Stimulated activated CD8-positive, alpha-beta memory T cell treated with anti-CD3 and anti-CD28 coated beads, Interleukin-4, amount 100 ng/mL, for 48 hours (primary cell): ENCODE measurements at places on chromosomes 12 and 14.

GRCh38 chr12:122123051-122123760, 44.6 kb downstream of the MLXIP start:
- peak; percentile 84 for DNase-seq

GRCh38 chr12:121966959-121967358, 48.6 kb downstream of the CFAP251 start:
- DNase-seq: no peak

DNA sequence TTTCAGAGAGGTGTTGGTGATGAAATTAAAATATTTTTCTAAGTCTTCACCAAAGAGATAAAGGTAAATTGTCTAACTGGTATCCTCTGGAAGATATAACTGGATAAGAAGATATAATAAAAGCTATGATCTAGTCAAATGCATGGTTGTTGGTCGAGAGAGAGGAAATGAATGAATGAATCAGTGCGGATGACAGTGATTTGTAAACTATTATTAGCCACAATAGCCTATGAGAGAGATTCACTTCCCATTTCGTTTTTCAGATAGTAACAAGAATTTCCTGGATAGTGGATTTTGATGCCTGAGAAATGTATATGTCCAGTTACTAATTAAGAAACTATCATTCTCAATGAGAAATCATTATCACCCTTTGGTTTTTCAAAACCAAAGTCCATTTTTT, 63.1 kb downstream of the HEATR5A start:
- no peak for DNase-seq

DNA sequence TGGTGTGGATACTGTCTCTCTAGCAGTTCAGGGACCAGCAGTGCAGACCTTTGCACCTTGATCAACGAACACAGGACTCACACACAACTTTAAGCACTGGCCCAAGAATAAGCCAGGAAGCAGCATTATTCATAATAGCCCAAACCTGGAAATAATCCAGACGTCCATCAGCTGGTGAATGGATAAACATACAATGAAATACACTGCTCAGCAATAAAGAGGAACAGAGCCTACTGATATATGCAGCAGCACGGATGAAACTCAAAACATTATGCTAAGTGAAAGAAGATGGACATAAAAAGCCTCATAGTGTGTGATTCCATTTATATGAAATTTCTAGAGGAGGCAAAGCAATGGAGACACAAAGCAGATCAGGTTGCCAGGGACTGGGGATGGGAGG, 303.9 kb upstream of the FKBP4 start:
- no peak for DNase-seq

DNA sequence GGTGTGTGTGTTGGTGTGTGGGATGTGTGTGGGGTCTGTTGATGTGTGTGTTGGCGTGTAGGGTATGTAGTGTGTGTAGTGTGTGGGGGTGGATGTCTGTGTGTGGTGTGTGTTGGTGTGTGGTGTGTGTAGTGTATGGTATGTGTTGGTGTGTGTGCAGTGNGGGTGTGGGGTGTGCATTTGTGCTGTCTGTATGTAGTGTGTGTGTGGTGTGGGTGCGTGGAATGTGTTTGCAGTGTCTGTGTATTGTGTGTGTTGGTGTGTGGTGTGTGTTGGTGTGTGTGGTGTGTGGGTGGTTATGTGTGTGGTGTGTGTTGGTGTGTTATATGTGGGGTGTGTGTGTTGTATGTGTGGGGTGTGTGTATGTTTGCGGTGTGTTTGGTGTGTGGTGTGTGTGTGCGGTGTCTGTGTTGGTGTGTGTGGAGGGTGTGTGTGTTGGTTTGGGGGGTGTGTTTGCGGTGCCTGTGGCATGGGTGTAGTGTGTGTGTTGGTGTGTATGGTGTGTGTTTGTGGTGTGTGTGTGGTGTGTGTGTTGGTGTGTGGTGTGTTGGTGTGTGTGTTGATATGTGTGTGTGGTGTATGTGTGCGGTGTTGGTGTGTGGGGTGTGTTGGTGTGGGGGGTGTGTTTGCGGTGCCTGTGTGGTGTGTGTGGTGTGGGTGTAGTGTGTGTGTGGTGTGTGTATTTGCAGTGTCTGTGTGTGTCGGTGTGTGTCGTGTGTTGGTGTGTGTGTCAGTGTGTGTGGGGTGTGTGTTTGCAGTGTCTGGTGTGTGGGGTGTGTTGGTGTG, 14.7 kb downstream of the MLXIP start:
- no peak for DNase-seq

- no peak for DNase-seq
These were observed 291.8 kb downstream of the ETNK1 start for GRCh38 chr12:22916815-22917214.

- DNase-seq: no peak
These were observed 97.4 kb downstream of the TSPAN8 start for GRCh38 chr12:71060426-71060825.

GRCh38 chr14:55846826-55847446, 266.9 kb downstream of the KTN1 start:
- DNase-seq: no peak

GRCh38 chr14:34710006-34710405, 4.4 kb downstream of the CFL2 start:
- no peak for DNase-seq

- no peak for DNase-seq
These were observed 341.4 kb downstream of the ADAMTS20 start for GRCh38 chr12:43210485-43211192.

DNA sequence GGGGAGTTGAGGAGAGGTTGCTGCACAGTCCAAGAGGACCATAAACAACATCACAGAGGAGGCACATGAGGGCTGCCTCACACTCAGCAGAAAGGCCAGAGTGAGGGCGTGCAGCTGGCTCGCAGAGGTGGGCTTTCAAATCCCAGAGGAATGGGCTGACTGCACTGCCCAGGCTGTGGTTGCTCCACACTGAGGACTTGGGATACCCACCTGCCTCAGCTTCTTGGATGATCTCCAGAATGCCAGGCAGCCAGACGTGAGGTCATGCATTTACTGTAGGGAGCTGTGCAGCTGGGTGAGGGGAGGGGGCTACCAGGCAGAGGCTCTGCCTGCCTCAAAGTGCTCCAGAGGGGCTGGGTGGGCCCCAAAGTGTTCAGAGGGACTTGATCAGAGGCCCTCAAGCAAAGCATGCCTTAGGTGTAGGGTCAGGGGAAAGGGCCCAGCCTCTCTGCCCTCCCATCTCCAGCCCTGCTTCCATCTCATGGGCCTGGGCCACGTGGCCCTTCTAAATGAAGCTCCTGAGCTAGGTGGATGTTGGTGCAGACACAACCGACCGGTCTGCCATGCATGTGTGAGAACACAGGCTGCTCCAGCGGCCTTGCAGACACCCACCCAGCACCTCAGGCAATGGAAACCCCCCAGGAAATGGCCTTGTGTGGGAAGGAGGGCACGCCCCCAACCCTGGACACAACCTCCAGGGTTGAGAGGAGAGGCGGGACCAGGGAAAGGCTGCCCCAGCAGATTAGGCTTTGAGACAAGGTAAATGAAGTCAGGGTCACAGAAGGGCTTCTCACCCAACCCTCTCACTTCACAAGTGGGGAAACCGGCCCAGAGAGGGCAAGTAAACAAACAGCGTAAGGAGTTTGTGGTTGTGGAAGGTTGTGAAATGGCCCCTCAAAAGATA, 90.8 kb downstream of the NTF3 start:
- no peak for DNase-seq

GRCh38 chr12:78636231-78636855, 228.2 kb upstream of the SYT1 start:
- DNase-seq: no peak

DNA sequence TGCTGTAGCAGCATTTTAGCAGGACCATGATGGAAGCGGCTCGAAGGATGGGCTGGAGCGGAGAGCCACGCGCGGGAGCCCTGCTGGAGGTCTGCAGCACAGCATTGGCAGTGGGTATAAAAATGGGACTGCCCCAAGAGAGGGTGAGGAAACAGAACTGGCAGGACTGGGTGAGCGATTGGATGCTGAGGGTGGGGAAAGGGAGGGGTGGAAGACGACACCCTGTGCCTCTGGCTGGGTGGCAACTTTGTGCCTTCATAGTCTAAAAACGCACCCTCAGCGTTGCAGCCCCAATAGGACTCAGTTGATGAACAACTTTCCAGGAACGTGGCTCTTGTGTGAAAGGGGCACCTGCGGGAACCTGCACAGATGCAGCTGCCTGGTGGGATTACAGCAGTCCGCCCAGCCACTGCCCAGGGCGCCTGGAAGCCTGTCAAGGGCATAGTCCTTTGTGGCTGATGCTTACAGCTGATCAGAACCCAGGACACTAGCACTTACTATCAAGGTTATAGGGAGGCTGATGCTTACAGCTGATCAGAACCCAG, 73.0 kb downstream of the NINJ2 start:
- DNase-seq: no peak

DNA sequence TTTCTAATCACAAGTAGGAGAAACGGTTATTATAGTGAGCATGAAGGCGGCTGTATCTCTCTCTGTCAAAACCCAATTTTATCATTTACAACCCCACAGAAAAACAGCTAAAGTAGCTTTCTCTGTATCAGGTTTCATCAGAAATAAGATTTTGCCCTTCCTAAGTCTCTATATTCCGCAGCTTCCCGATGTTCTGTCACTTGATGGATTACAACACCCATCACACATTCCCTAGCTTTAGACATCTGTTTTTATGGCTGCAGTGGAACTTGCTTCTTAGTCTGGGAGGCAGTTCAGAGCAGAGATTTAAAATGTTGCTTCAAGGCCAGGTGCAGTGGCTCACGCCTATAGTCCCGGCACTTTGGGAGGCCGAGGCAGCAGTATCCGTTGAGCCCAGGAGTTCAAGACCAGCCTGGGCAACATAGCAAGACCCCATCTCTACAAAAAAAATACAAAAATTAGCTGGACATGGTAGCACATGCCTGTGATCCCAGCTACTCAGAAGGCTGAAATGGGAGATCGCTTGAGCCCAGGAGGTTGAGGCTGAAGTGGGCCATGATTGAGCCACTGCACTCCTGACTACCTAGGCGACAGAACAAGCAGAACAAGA, 27.6 kb upstream of the FOXN3 start:
- DNase-seq: no peak

- DNase-seq: peak; percentile 60
These were observed 68.5 kb upstream of the CAPRIN2 start for GRCh38 chr12:30823156-30823699.

- no peak for DNase-seq
These were observed 110.4 kb upstream of the RFLNA start for GRCh38 chr12:124184456-124184855.

DNA sequence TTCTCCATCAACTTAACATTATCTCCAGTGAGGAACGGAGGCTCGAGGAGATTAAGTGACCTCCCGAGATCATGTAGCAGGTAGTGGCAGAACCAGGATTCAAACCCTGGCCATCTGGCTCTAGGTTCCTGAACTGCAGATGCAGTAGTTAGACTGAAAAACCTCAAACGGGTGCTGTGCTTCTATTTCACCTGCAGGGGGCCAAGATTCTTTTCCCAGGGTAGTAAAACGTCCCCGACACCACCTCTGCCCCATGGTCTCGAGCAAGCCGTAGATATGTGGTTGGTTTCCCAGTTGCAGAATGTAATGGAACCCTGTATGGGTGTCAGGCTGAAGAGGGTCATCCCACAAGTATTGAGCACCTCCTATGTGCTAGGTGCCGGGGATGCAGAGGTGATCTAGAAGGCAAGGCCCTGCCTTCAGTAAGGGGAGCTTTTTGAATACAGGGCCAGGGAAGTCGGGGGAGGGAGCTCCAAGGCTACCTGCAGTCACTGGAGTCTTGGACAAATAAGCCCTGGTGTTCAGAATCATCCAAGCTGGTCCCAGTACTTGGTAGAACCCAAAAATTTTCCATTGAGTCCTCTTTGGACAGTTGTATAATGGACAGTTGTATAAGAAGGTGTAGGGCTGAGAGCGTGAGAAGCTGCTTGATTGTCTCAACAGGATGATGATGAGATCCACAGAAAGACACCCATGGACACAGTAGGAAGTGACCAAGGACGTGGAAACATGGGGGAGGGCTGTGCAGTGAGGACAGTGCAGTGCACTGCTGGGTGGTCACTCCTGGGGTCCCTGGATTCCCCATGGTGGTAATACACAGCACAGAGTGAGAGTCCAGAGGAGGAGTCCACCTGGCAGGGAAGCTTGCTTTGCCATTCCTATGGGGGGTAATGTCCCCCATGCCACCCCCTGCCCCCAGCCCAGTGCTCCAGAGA, 197.2 kb downstream of the CHST11 start:
- DNase-seq: peak; percentile 45

- no peak for DNase-seq
These were observed 10.7 kb downstream of the CEP170B start for GRCh38 chr14:104875811-104876210.

GRCh38 chr12:81359736-81360135, 281.9 kb downstream of the ACSS3 start:
- no peak for DNase-seq

GRCh38 chr14:68157971-68158371, 338.4 kb downstream of the RAD51B start:
- no peak for DNase-seq
